ENCODE measurements at places on chromosomes 7 and 10.

DNA sequence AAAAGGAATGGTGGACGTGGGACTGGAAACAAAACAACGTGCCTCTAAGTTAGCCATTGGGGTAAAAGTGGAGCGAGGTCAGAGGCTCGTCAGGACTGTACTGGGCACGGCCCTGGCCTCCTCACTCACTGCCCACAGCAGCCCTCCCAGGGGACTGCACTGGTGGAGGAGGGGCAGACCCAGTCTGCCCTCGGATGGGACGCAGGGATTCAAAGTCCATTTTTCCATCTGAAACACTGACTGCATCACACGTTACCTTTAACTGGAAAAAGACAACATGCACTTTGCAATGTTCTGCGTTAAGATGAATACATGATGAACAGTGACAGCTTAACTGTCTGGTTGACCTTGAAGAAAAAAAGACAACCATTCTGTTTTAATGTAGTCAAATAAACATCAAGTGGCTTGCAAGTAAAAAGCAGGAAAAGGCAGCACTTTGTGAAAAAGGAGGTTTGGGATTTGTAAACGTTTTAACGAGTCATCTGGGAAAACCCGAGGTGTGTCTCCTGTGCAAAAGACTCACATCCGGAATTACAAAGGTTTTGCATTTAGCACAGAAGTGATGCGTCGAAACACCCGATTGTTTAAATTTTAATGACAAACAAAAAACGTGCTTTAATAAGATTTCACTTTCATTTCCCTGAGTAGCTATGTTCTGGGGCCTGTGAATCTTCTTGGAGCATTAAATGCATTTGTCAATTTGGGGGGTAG lies 18.8 kb downstream of the KLF6 start:
- no peak for DNase-seq

GRCh38 chr7:158469396-158470051 lies 118.1 kb downstream of the PTPRN2 start:
- DNase-seq = no peak

DNA sequence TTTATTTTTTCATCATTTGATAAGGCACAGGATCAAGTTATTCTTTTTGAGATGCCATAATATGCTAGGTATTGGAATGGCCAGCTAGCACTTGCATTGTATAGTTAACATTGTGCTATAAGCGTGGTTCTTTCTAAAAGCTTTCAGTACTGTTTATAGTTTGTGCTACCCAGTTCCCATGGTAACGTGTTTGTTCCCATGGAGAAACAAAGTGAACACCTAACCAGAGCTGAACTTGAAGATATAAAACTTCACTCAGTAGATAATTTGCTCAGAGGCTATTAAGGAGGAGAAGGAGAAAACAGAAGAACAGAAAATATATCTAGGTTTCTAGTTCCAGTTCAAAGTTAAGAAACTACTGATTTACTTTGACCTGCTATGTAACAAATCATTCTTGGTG lies 23.6 kb upstream of the ITGB8 start:
- no peak for DNase-seq

GRCh38 chr7:151003572-151003971 lies 12.8 kb downstream of the NOS3 start:
- no peak for DNase-seq

- DNase-seq = no peak
Measured at GRCh38 chr7:148022832-148023231, 567.7 kb upstream of the C7orf33 start.

Data from foreskin fibroblast (primary cell).